Cardiac fibroblast (primary cell): ENCODE measurements at places on chromosomes 3 and 15.
A peak's percentile ranks its signal among the peaks of the same experiment; 100 is the strongest.

DNA sequence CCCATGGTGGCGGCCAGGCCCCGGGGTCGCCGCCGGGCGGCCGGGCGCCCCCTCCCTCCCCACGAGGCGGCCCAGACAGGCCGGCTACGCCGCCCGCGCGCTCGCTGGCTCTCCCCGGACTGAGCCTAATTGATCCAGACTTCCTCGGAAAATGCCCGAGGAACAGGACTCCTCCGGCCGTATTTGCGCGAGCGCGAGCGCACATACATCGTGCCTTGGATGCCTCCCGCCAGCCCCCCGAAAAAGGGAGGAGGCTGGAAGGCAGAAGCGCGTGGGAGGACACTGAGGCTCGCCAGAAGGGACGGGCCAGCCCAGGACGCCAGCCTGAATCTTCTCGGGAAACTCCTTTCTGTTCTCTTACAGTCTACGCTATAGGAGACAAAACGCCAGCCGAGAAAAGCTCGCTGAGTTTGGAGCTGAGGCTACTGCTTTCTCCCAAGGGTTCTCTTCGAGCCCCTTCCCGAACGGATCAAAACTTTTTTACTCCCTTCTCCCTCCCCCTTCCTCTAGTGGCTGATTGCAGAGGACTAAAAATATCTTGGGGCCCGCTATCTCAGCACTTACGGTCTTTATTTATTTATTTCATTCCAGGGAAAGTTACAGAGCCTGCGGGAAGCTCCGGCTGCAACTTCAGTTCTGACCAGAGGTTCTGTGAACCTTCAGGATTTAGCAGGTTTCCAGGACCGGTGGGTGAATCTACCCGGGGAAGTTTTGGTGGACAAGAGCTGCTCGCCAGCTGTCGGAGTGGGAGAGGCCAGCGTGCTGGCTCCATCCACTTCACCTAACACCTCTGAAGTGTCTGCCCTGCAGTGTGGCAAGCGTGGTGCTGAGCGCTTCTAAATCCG is at the start of gene PDZRN3:
PDZRN3 (minus strand) TSS at position 121 of the 845 bp plus-strand sequence.
- peak; percentile 87 for DNase-seq

- DNase-seq: no peak
Observed at GRCh38 chr15:70698426-70698825, 64.9 kb downstream of the UACA start.

DNA sequence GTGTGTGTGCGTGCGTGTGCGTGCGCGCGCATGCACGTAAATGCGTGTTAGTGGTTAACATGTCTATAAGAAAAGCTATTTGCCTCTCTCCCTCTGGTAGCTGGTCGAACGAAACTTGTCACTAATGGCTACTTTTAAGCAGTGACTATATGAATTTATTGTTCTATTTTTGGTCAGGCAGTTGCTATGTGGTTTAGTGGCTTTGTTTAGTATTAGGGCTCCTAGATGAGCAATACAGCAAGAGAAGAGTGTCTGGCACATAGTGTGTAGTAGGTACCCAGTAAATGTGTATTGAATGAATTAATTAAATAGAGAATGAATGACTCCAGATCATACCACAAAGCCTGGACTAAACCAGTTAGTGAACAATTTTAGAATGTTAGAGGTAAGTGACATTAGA is 171.6 kb downstream of the PPM1L start:
- no peak for DNase-seq

- DNase-seq: no peak
Observed at GRCh38 chr3:30222441-30222840, 384.0 kb upstream of the TGFBR2 start.

DNA sequence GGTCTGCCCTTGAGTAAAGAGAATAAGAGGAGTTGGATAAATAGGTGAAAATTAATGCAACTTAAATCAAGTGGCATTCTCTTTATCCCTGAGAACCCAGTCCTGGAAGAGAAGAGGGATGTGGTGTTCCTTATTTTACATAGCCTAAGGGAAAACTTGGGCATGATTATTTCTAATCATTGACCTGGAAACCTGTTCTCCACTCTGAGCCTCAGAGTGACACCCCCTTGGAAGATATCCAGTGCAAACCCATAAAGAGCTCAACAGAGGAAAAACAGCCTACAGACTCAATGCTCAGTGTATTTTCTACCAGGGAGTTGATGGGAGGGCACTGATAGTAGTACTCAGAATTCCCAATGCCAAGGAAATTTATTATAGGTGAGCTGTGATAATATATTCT is 22.0 kb downstream of the SLC15A2 start:
- no peak for DNase-seq

DNA sequence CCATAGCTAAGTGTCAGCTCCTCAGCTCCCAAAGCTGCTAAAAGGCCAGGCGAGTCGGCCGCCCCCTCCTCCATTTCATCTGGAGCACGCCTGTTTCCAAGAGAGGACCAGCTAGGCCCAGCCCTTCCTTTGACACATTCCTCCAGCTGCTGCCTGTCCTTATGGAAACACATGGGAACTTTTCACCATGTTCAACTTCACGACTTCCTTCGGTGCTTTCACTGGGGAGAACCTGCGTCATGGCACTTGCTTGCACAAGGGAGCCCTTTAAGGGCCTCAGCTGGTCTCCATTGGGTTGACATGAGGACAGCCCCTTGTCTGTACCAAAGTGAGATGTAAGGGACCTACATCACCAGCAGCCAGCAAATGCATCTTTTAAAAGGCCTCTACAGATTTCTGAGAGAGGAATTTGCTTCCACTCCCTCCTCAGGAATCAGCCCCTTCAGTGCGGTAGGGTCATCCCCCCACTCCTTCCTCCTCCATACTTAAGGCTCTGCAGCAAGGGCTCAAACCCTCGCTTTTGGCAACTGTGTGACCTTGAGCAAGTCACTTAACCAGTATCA is 2.1 kb downstream of the MAGI1 start:
- no peak for DNase-seq

GRCh38 chr3:114093596-114093995 is 37.1 kb downstream of the QTRT2 start:
- peak; percentile 76 for DNase-seq
